GF-D8 (cell line): ENCODE measurements at places on chromosomes 3 and 15.

- DNase-seq, result no peak
These were observed 27.7 kb downstream of the SRP14 start for GRCh38 chr15:40011303-40011702.

DNA sequence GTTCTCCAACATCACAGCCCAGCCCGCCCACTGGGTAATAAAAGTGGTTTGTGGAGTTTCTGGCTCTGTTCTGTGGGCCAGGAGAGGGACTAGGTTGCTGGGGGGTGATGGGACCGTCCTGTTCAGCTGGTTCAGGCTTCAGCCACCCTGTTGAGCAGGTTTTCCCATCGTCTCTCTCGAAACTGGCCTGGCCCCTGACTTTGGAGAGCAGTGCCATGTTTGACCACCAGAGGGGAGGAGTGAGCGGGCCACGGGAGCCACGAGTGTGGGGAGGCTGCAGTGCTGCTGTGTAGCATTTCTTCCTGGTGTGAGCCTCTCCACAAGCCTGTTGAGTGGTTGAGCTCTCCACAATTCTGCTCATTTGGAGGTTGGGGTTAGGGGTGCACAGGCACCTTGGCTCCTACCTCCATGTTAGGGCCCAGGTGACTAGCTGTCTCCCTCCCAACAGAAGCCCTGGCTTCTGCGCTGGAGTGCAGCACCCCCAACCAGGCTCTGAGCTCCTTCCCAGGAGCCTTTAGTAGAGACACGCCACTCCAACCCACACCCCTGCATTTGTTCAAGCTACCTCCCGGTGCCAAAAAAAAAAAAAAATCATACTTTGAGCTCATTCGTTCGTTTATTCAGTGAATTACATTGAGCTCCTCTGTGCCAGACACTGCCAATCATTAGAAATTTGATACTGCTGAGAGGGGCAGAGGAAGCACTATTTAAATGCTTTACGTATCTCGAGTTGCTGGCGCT, 13.9 kb downstream of the SPINT1 start:
- DNase-seq, result no peak

- DNase-seq, result no peak
These were observed 13.9 kb downstream of the STAC start for GRCh38 chr3:36394176-36394575.

- DNase-seq, result no peak
These were observed 53.7 kb upstream of the XCR1 start for GRCh38 chr3:46080969-46081345.

GRCh38 chr3:104596551-104596950, 770.2 kb upstream of the ALCAM start:
- DNase-seq, result no peak

DNA sequence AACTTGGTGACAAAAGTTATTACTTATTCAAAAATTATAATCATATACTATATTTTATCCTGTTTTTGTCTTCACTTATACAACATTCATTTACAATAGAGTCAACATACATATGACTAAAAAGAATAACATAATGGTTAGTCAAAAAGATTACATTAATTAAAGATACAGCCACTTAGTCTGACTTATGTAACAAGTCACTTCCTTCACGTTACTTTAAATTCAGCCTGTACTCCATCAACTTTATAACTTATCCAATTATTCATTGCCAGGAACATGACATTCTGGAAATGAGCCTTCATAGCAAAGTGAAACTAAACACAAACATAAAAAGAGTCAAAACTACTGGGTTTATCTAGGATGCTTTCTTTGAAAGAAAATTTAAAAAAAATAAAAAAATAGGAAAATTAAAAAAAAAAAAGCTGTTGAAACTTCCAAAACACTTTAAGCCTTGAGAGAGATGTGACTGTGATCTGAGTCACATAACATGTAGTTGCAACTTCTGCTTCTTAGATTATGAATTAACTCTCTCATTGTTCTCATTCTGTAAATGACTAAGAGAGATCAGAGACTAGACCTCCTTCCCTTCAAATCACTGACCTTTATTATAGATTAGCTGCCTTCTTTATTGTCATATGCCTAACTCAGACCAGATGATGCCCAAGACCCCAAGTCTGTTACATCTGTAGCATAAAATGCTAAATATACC, 107.8 kb downstream of the MYRIP start:
- DNase-seq, result no peak

GRCh38 chr3:49378249-49378895, 20.2 kb upstream of the GPX1 start:
- no peak for DNase-seq

- no peak for DNase-seq
These were observed 53.5 kb upstream of the DCBLD2 start for GRCh38 chr3:98954791-98955604.

GRCh38 chr3:53555068-53555588, 60.7 kb downstream of the CACNA1D start:
- no peak for DNase-seq

DNA sequence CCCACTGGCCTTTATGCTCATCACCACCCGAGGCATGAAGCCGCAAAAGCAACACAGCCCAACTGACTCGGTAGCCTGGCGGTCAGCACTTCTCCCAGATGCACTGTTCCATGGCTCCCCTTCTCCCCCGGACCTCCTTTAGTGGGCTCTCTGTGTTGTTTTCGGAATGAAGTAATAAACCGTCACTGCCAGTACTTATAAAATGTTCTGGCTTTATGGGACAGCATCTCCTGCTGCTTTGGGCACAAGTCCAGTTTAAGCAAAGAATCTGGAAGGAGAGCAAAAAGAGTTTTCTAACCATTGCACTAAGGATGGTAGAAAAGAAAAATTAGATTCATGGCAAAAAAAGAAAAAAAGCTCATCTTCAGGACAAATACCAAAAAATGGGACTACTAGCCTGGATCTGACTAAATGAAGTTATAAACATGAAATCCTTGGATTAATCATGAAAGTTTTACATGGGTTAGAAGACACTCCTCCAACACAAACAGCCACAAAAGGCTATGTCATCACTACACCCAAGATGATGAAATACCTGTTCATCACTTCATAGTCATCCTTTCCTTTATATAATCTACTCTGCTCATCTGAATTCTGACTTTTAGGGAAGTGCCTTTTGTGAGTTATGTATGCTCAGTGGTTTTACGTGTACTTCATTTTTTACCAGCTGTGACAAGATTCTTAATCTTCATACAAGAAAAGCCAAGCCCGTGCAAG, 89.5 kb upstream of the UBE2E2 start:
- peak; percentile 74 for DNase-seq

DNA sequence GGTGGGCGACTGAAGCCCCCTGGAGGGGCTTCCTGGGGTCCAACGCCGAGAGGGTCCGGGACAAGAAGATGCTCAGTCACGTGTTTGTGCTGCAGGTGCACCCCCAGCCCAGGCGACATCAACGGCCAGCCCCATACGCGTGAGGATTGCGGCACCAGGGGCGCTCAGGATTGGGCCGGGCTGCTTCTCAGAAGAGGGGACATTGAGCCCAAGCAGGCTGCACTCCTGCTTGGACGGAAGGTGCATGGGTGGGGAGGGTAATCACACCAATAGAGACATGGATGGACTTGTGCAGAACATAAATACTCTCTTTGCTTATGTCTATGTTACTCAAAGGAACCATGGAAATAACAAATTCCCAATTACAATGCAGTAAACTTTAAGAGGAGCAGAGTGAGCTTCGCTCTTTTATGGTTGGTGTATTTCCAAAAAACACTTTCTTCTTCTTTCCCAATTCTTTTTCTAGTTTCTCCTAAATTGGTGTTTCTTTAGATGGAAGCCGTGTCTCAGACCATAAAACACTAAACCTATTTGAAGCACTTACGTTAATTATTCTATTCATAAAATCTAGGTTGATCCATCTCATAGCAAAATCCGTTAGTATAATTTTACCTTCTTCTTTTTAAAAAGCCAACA, 182.7 kb downstream of the GOLGA6L6 start:
- DNase-seq, result no peak

GRCh38 chr3:4583416-4583815, 90.3 kb downstream of the ITPR1 start:
- no peak for DNase-seq

DNA sequence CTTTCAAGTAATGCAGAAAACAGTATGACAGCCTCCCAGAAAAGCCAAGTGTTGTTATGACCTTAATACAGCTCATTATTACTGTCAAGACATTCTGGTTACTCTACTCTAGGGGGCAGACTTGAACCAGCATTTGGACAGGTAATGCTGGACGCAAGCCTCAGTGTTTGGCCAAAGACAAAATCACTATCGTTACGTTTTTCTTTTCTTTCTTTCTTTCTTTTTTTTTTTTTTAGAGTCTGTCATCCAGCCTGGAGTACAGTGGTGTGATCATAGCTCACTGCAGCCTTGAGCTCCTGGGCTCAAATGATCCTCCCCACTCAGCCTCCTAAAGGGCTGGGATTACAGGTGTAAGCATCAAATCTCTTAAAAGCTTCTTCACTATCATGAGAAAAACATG, 29.4 kb upstream of the TMEM45A start:
- peak; percentile 8 for DNase-seq

DNA sequence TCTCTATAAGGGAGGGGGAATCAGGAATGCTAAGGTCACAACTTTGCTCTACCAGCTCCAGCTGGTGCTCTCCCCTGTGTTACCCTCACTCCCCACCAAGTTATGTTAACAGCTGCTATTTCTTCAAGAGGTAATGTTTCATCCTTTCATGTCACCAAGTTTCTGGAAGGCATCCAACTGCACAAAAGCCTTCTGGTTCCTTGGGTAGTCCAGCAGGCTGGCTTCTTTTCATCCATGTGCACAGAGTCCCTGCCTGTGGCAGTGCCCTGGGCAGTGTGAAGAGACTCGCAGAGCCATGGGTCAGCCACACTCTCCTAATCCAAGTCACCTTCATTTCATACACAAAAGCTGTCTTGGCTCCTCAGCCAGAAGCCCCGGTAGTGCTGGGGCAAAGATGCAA, 737.5 kb upstream of the LMCD1 start:
- no peak for DNase-seq

GRCh38 chr3:51953445-51953844, 1.7 kb upstream of the GPR62 start:
- DNase-seq, result peak; percentile 51

GRCh38 chr3:173584838-173585831, 187.6 kb downstream of the NLGN1 start:
- no peak for DNase-seq
